H1 (cell line): ENCODE measurements at places on chromosomes 5 and 9. TPM values are rescaled to one million over a fixed set of nuclear protein-coding genes. Genes with fewer than 3 reads are reported as not detected.

Gene CCDC69
- 10.8 and 11.5 TPM in 2 replicates for total RNA-seq

Gene AHRR
- total RNA-seq = 0.80 and 1.4 TPM in 2 replicates

DNA sequence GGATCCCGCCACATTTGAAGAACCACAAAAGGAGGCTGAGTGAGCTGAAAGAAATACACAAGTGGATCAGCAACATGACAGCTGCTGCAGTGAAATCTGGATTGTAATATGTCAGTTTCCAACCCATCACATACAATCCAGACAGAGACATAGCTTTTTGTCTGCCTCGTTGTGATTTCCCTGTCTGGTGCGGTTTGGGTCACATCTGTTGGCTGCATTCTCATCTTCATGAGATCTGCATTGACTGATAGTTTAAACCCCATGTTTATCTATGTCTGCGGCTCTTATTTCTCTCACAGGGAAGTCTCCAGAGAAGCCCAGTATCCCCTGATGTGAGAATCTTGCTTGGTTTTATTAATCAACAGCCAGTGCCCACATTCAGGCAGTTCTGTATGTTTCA lies 403.1 kb upstream of the ZNF608 start:
- no peaks in the 10 kb centered on the region for H3K27me3 ChIP-seq
- no peak overlapping the region for H3K27ac ChIP-seq
- no peak for DNase-seq
- H3K4me1 ChIP-seq = peaks cover 17% of the 10 kb centered on the region

- H3K36me3 ChIP-seq = no peaks in the 10 kb centered on the region
- H3K27me3 ChIP-seq = no peaks in the 10 kb centered on the region
- no peak overlapping the region for H3K4me3 ChIP-seq
Observed at GRCh38 chr9:68920921-68921320, 93.0 kb downstream of the PRKACG start.

DNA sequence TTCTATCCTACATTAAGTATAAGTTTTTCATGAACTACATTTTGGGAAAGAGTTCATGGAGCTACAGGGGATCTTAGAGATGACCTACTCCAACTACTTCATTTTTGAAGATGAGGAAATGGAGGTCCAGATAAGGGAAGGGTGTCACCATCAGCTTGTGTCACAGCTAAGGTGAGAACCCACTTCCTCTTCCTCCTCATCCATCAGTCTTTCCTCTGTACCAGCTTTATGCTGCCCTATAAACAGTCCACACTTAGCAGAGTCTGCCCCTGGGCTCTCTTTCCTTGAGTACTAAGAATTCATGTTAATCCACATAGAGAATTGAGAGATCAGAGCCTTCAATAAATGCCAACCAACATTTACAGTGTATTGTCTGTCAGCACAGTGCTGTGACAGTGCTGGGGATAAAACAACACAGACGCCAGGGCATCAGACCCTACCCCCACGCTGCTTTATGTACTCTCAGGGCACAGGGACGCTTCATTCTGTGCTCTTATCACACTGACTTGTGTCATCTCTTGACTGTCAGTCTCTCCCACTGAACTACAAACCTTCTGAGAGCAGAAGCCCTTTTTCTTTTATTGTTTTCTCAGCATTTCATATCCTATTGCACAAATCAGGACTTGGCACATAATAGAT lies 22.1 kb downstream of the ADRB2 start:
- no peaks in the 10 kb centered on the region for H3K27me3 ChIP-seq
- no peak overlapping the region for H3K27ac ChIP-seq
- H3K36me3 ChIP-seq = no peaks in the 10 kb centered on the region
- no peak for DNase-seq

- no peaks in the 10 kb centered on the region for H3K4me1 ChIP-seq
- no peak for DNase-seq
- no peaks in the 10 kb centered on the region for H3K27me3 ChIP-seq
- H3K27ac ChIP-seq = no peak overlapping the region
- H3K4me3 ChIP-seq = no peak overlapping the region
Observed at GRCh38 chr9:9893837-9894236, 719.0 kb downstream of the PTPRD start.

DNA sequence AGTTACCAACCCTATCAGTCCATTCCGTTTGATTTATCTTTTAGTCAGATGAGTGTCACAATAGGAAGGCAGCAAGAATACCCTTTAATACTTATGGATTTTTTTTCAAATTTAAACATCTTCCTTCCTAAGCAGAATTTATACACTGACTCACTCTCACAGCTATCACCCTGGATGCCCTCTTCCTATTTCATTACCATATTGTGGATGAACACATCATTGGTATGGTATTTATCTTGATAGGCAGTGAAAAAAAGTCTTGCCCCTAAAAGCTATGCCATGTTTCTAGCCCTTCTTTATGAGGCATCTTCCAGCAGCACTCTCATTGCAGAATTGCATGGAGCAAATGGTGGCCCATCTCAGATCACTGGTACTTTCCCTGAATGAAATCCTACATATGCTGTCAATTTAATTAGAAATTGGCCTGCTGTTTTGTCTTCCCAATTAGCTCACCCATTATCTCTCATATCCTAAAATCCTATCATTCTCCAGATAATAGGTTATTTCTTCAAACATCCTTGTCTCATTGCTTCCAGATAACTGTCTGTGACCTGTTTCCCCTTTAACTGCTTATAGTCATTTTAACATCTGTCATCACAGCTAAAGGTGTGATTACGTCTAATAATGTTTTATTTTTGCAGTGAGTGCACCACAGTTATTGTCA lies 433.5 kb upstream of the POU5F2 start:
- no peak for DNase-seq
- H3K4me3 ChIP-seq = no peak overlapping the region
- no peaks in the 10 kb centered on the region for H3K4me1 ChIP-seq
- H3K27me3 ChIP-seq = no peaks in the 10 kb centered on the region

Gene SLC45A2
- total RNA-seq = not detected in 2 replicates

DNA sequence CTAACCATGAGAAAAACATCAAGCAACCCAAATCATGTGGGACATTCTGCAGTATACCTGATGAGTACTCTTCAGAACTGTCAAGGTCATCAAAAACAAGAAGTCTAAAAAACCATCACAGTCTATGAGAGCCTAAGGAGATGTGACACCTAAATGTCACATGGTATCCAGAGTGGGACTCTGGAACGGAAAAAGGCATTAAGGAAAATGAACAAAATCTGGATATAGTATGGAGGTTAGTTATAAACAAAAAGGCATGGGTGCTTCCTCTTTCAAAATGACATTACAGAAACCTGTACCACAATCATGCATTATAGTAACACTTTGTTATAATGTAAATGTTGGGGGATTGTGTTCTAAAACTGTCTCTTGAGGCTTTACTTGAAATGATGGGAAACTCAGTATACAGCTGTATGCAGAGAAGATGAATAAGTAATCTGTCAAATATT lies 47.4 kb downstream of the PRKACG start:
- H3K4me3 ChIP-seq = no peak overlapping the region
- no peaks in the 10 kb centered on the region for H3K36me3 ChIP-seq
- H3K27ac ChIP-seq = no peak overlapping the region
- DNase-seq = no peak
- no peaks in the 10 kb centered on the region for H3K27me3 ChIP-seq
- no peaks in the 10 kb centered on the region for H3K4me1 ChIP-seq

DNA sequence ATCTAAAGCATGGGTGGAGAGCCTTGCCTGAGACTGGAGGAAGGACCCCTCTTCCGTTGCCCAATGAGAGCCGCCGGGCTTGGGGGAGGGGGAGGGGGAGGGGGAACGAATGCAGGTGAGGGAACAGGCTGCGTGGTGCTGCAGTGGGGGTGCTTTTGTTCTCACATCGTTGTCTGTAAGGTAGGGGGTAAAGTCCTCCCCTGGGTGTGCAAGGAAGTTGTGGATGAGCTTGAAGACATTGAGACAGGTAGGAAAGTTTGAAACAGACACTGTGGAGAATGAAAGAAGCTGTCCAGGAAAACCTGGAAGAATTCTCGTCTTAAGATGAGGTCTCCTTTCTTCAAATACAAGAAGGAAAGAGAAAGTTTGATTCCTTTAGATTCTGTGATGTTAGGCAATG lies 94.1 kb upstream of the LIFR start:
- H3K4me1 ChIP-seq = no peaks in the 10 kb centered on the region
- H3K36me3 ChIP-seq = no peaks in the 10 kb centered on the region
- H3K4me3 ChIP-seq = no peak overlapping the region
- no peak for DNase-seq
- no peaks in the 10 kb centered on the region for H3K27me3 ChIP-seq

GRCh38 chr9:133692364-133692985 lies 45.7 kb downstream of the SARDH start:
- no peak overlapping the region for H3K27ac ChIP-seq
- no peak overlapping the region for H3K4me3 ChIP-seq
- H3K27me3 ChIP-seq = no peaks in the 10 kb centered on the region; the same call in 1 of the 2 replicates
- H3K4me1 ChIP-seq = no peaks in the 10 kb centered on the region

GRCh38 chr5:53288511-53288910 lies 179.0 kb upstream of the MOCS2 start:
- no peaks in the 10 kb centered on the region for H3K36me3 ChIP-seq
- H3K4me1 ChIP-seq = no peaks in the 10 kb centered on the region
- no peak overlapping the region for H3K4me3 ChIP-seq

GRCh38 chr9:133513214-133514100 lies 11.3 kb downstream of the MYMK start:
- H3K27ac ChIP-seq = no peak overlapping the region
- no peak for DNase-seq
- no peaks in the 10 kb centered on the region; the same call in 1 of the 2 replicates for H3K36me3 ChIP-seq
- H3K4me1 ChIP-seq = peaks cover 18% of the 10 kb centered on the region
- no peak overlapping the region for H3K4me3 ChIP-seq

GRCh38 chr9:92950359-92950955 lies 3.1 kb downstream of the FGD3 start:
- H3K36me3 ChIP-seq = no peaks in the 10 kb centered on the region
- no peaks in the 10 kb centered on the region for H3K4me1 ChIP-seq
- H3K27ac ChIP-seq = no peak overlapping the region

- H3K36me3 ChIP-seq = no peaks in the 10 kb centered on the region
- DNase-seq = no peak
- no peak overlapping the region for H3K27ac ChIP-seq
- no peak overlapping the region for H3K4me3 ChIP-seq
- H3K4me1 ChIP-seq = peaks cover 4% of the 10 kb centered on the region
- H3K27me3 ChIP-seq = no peaks in the 10 kb centered on the region
Observed at GRCh38 chr5:10690460-10691440, 70.3 kb downstream of the DAP start.
